ENCODE measurements at places on chromosomes 3 and 15.

- no peak for DNase-seq
These were observed 98.1 kb upstream of the CLSTN2 start for GRCh38 chr3:139836698-139837464.

DNA sequence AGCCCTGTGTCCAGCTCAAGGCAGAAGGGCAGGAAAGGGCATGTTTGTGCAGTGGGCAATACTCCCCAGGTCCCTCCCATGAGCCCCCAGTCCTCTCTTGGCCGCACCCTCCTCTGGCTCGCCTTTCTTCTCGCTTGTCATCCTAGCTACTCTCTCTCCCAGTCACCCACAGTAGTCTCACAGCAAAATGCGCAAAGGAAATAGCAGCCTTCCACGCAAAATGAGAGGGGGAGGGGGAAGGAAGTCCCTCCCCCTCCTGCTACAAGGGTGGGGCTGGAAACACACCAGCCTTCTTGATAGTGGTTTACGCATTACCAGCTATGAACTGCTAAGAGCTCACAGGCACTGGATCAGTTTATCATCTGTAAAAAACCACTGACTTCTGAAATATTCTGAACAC lies 83.8 kb downstream of the GADL1 start:
- no peak for DNase-seq

DNA sequence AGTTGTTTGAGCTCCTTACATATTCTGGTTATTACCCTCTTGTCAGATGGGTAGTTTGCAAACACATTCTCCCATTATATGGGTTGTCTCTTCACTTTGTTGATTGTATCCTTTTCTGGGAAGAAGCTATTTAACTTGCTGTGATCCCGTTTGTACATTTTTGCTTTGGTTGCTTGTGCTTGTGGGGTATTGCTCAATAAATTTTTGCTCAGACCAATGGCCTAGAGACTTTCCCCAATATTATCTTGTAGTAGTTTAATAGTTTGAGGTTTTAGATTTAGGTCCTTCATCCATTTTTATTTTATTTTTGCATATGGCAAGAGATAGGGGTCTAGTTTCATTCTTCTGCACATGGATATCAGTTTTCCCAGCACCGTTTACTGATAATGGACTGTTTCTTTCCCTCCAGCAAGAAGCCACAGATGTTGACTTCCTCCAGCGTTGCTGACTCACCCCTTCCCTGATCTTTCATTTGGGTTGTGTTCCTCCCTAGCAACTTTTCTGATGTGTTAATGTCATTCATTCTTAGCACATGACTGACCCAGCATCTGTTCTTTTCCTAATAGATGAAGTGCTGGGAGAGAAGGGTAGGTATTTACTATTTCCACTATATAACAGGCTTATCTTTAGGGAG lies 166.7 kb upstream of the SGO1 start:
- no peak for DNase-seq

- no peak for DNase-seq
These were observed 353.7 kb downstream of the RSL24D1 start for GRCh38 chr15:54843006-54843405.

- DNase-seq, result no peak
These were observed 250.5 kb downstream of the ADAMTSL3 start for GRCh38 chr15:83904107-83905040.

GRCh38 chr3:13613343-13614190 lies 64.6 kb downstream of the FBLN2 start:
- DNase-seq, result no peak

DNA sequence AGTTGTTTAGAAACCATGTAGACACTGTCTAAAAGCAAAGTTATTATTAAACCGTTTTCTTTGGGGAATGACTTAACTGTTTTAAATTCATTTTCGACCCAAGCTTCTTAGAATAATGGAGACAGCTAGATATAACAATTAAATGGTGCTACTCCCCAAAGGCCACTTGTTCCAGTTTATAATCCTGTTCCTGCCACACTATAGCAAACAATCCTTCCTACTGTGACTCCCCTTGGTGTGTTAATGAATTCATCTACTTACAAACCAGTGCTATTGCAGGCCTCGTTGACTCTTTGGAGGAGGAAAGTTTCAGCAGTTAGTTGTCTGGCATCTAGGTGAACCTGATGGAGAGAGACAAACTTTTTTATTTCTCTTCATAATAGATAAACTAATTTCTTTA lies 25.2 kb upstream of the CLSTN2 start:
- no peak for DNase-seq

- no peak for DNase-seq
These were observed 188.0 kb upstream of the MRPL3 start for GRCh38 chr3:131690800-131691199.

- no peak for DNase-seq
These were observed 56.1 kb downstream of the BFSP2 start for GRCh38 chr3:133455960-133456359.

GRCh38 chr15:36178303-36178633 lies 401.2 kb upstream of the CDIN1 start:
- no peak for DNase-seq

DNA sequence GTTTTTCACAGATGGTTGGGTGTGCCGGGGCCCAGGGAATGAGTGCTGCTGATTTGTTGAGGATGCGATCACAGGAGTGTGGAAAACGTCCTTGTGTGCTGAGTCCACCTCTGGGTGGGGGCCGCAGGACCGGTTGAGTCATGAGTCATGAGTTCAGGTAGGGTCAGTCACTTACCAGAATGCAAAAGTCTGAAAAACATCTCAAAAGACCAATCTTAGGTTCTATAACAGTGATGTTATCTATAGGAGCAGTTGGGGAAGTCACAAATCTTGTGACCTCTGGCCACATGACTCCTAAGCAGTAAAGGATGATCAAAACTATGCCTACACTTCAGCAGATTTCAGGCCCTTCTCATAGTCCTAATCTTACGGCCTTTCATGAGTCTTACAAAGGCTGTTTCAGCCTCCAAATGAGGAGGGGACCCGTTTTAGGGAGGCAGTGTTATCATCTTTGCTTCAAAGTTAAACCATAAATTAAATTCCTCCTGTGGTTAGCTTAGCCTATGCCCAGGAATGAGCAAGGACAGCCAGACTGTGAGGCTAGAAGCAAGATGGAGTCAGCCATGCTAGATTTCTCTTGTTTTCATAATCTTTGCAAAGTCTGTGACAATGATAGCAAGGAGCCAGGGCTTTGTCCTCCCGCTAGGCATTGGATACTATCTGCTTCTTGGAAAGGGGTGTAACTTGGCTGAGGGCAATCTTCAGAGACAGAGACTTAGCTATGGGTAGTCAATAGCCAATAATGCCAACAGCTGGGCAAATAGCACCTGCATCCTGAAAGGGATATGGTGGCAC lies 30.6 kb upstream of the PIAS1 start:
- no peak for DNase-seq
